ENCODE measurements at places on chromosomes 16 and 17. TPM values are rescaled to one million over a fixed set of nuclear protein-coding genes. Genes with fewer than 3 reads are reported as not detected.

Gene CCT6B
- total RNA-seq, result 4.9 TPM

Gene LLGL2
- total RNA-seq, result 31.2 TPM

Gene ARHGAP44
- total RNA-seq, result not detected

Gene ABCC11
- 0.08 TPM for total RNA-seq

Gene HBQ1
- total RNA-seq, result not detected

Gene TSPOAP1
- total RNA-seq, result 19.5 TPM

Gene ASPHD1
- not detected for total RNA-seq

Gene SDR42E1
- total RNA-seq, result 7.6 TPM

Gene NAT9
- total RNA-seq, result 34.6 TPM

Gene NLGN2
- total RNA-seq, result 8.4 TPM

Gene TMC7
- total RNA-seq, result not detected

Gene CMTM2
- total RNA-seq, result not detected

Gene CDH1
- total RNA-seq, result 0.49 TPM

Gene MC1R
- total RNA-seq, result 6.9 TPM

Gene GINS2
- 1.1 TPM for total RNA-seq

Gene FNDC8
- total RNA-seq, result not detected

Gene TBC1D28
- total RNA-seq, result not detected

Gene NAE1
- 91.2 TPM for total RNA-seq

Gene AANAT
- total RNA-seq, result 0.14 TPM

Gene CCL8
- total RNA-seq, result not detected

Gene COPZ2
- total RNA-seq, result 0.88 TPM

Gene GDPD1
- total RNA-seq, result 2.3 TPM

Gene IL17C
- total RNA-seq, result 0.77 TPM

Gene LASP1
- total RNA-seq, result 50.1 TPM

Gene SCNN1B
- not detected for total RNA-seq

Gene EPOP
- 0.16 TPM for total RNA-seq

Gene ZPBP2
- total RNA-seq, result not detected

Gene PRAC2
- not detected for total RNA-seq

Gene HS3ST3B1
- 11.5 TPM for total RNA-seq

Gene WIPF2
- total RNA-seq, result 21.3 TPM

Gene MYH8
- not detected for total RNA-seq

Gene NAA38
- total RNA-seq, result 16.3 TPM

Gene TEKT1
- total RNA-seq, result not detected

Gene KRTAP4-1
- not detected for total RNA-seq

Gene EFNB3
- total RNA-seq, result not detected

Gene HAP1
- not detected for total RNA-seq

Gene CNTNAP1
- 4.5 TPM for total RNA-seq

Gene SNF8
- total RNA-seq, result 57.4 TPM

Gene ABCA8
- total RNA-seq, result not detected

Gene ALOX12
- not detected for total RNA-seq

Gene SEPTIN12
- total RNA-seq, result not detected

Gene ZKSCAN2
- total RNA-seq, result 9.5 TPM

Gene TNFRSF13B
- total RNA-seq, result not detected

Gene ARHGAP27
- total RNA-seq, result 33.3 TPM

Gene NPIPB6
- 2.4 TPM for total RNA-seq

Gene PRSS36
- 0.56 TPM for total RNA-seq

Gene TNFRSF17
- not detected for total RNA-seq

Gene TP53TG3
- not detected for total RNA-seq

Gene DHRS7B
- 4.9 TPM for total RNA-seq

Gene PRSS8
- not detected for total RNA-seq

Gene IRX5
- total RNA-seq, result not detected

Gene DOC2A
- total RNA-seq, result 0.14 TPM

Gene PTX4
- total RNA-seq, result not detected

Gene BEAN1
- total RNA-seq, result not detected

Gene GLTPD2
- not detected for total RNA-seq

Gene STAT3
- 319 TPM for total RNA-seq

Gene SSH2
- 81.5 TPM for total RNA-seq
